ENCODE measurements at places on chromosomes 13 and 19. TPM values are rescaled to one million over a fixed set of nuclear protein-coding genes. Genes with fewer than 3 reads are reported as not detected.

SIGLEC8 gene
- 0.39 TPM for total RNA-seq

SLC7A9 gene
- total RNA-seq = 0.29 TPM

- DNase-seq = no peak
Measured at GRCh38 chr19:38135150-38135998, 88.6 kb downstream of the DPF1 start.

GRCh38 chr13:53198017-53198416, 169.4 kb downstream of the OLFM4 start:
- DNase-seq = no peak

GRCh38 chr19:46211201-46211881, 18.2 kb upstream of the IGFL1 start:
- DNase-seq = no peak
